ENCODE measurements at places on chromosomes 13 and 19.
A peak's percentile ranks its signal among the peaks of the same experiment; 100 is the strongest.

- DNase-seq, result no peak
These were observed 2.4 kb downstream of the TICAM1 start for GRCh38 chr19:4829001-4829712.

DNA sequence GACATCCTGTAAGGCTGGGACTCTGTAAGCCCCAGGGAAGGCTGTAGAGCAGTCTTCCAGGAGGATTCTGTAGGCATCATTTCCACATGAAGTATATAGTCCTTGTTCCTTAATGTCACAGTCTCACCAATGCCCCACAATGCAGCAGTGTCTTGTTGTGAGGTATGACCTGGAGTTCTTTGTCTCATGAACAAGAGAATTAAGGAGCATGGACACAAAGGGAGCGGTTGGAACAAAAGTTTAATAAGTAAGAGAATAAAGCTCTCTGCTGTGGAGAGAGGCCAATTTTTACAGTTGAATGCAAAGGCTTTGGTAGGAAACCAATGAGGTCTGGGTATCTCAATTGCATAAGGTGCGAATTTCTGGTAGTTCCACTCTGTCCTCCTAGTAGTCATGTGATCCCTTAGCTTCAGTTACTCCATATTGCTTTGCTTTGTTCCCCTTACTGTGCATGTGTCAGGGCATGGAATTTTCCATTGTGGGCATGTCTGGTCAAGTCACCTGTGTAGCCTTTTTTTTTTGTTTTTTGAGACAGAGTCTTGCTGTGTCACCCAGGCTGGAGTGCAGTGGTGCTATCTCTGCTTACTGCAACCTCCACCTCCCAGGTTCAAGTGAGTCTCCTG lies 124.3 kb upstream of the TMTC4 start:
- DNase-seq, result no peak

- DNase-seq, result no peak
These were observed 7.0 kb upstream of the TLE6 start for GRCh38 chr19:2970201-2970835.

GRCh38 chr19:10152100-10152499 lies 32.4 kb upstream of the EIF3G start:
- DNase-seq, result no peak

GRCh38 chr19:10004617-10005016 lies 5.7 kb downstream of the COL5A3 start:
- DNase-seq, result no peak

- DNase-seq, result no peak
These were observed 414.9 kb downstream of the COG6 start for GRCh38 chr13:40070357-40070756.

DNA sequence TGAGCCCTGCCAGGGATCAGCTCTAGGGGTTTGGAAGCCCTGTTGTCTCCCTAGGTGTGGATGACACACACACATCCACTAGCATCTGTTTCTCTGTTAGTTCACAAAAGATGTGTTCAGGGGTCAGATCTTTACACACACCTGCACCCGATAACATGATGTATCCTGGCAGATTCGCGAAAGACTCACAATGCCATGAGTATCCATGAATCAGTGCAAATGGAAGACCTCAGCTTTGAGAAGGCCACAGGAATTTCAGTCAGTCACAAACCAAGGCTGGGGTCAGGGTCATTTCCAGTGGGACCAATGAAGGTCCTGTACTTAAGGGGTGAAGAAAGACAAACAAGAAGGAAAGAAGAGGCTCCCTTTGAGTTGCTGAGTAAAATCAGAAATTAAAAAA lies 898.2 kb downstream of the UQCRFS1 start:
- no peak for DNase-seq

DNA sequence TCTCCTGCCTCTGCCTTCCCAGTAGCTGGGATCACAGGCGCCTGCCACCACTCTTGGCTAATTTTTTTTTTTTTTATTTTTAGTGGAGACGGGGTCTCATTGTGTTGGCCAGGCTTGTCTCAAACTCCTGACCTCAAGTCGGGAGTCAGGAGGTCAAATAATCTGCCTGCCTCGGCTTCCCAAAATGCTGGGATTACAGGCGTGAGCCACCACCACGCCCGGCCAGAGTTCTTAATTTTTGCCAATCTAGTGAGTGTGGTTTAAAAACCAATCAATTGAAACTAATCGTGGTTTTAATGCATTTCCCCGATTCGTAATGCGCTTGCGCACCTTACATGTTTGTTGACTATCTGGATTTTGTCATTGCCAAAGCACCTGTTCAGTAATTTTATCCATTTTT lies 37.0 kb downstream of the SKA3 start:
- DNase-seq, result no peak

GRCh38 chr19:42067315-42067888 lies 2.6 kb downstream of the GRIK5 start:
- no peak for DNase-seq

DNA sequence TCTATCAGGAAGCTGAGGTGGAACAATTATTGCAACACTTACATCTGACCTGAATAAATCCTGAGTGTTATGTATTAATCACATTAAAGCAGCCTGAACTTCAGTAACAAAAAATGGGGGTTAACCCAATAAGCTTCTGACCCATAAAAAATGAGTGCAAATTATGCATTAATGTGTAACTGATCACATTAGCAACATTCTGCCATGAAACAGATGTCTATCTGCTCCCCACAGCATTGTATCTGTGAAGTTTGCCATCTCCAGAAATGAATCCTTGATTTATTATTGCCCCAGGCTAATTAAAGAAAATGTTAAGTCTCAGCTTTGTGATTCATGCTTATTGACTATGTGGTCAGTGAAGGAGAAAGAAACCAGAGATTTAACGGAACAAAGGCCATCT lies 304.9 kb downstream of the PCDH20 start:
- no peak for DNase-seq

GRCh38 chr13:30004204-30004603 lies 153.8 kb upstream of the UBL3 start:
- no peak for DNase-seq

- no peak for DNase-seq
These were observed 5.3 kb downstream of the CARM1 start for GRCh38 chr19:10876459-10877240.

DNA sequence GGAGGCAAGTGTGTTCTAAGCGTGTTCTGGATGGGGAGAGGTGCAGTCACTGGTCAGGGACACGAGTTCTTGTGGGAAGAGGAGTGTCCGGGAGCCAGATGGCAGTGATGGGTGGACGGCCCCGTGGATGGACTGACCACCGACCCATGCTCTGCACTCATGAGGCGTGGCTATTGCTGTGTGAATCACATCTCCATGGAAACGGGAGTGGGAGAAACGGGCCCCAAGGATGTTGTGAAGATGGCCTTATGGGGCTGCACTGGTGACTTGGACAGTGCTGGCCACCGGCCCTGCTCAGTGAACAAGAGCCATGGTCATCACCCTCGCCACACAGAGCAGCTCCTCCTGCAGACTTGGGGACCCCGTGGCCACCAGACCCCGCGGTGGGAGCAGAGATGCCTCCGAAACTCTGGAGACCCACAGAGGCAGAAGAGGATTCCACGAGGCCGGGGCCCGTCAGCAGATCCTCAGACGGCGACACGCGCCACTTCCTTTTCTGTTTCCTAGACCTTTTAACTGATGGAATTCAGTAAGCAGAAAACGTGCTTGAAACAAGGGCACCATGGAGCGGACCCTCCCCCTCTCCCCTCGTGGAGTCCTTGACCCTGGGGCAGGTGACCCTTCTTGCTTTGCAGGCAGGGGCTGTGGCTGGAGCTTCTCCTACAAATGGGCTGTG lies 47.5 kb downstream of the GAS6 start:
- no peak for DNase-seq

GRCh38 chr13:37429976-37430375 lies 168.6 kb downstream of the POSTN start:
- no peak for DNase-seq

- DNase-seq, result no peak
These were observed 70.0 kb downstream of the ATP11A start for GRCh38 chr13:112759827-112760226.

DNA sequence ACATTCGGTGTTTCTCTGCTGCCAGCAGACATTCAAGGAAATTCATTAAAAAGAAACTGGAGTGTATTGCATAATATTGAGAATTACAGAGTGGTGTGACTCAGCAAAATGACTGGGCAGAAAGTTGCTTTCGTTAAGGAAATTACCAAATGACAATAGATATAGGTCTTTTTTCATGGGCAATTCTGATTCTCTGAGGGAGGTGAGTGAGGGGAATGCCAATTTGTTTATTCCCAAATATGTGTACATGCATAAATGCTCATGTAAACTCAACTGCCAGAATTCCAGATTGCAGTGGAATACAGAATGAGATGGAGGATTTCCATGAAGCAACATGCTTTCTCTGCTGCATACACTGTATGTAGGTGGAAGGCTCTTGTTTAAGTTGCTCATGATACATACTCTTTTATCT lies 1730.1 kb downstream of the SLITRK5 start:
- DNase-seq, result peak; percentile 3

DNA sequence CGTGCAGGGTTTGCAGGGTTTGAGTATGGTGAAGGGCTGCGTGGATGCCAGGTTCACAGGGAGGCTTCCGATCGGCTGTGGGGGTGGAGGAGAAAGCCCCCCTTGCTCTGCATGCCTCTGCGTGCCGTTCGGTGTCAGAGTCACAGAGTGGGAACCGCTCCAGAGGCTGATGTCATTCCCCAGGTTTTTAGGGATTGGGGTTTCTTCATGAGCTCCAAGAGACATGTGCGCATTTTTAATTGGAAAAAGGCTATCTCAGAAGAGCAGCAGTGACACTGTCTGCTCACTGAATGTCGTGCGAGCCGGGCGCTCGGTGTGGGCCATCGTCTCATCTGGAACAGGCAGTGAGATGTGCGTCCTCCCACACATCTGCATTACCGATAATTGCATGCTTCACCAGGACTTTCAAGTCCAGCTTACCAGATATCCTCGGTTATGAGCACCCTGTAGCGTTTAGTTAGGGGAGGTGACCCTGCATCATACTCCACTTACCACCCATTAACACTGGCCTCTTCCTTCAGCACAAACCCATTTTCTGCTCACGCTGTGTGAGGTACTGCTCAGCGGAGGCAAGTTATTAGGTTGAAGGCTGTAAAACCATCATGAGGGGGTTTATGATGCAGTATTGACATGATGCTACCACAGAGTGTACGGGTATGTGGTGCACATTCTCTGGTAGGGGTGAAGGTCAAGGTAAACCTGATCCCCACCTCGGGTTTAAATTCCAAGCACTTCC lies 1.7 kb downstream of the MCF2L start:
- no peak for DNase-seq

- DNase-seq, result no peak
These were observed 27.2 kb downstream of the ADPRHL1 start for GRCh38 chr13:113425941-113426590.

- peak; percentile 77 for DNase-seq
These were observed 103.1 kb downstream of the TNFRSF19 start for GRCh38 chr13:23673354-23673753.

DNA sequence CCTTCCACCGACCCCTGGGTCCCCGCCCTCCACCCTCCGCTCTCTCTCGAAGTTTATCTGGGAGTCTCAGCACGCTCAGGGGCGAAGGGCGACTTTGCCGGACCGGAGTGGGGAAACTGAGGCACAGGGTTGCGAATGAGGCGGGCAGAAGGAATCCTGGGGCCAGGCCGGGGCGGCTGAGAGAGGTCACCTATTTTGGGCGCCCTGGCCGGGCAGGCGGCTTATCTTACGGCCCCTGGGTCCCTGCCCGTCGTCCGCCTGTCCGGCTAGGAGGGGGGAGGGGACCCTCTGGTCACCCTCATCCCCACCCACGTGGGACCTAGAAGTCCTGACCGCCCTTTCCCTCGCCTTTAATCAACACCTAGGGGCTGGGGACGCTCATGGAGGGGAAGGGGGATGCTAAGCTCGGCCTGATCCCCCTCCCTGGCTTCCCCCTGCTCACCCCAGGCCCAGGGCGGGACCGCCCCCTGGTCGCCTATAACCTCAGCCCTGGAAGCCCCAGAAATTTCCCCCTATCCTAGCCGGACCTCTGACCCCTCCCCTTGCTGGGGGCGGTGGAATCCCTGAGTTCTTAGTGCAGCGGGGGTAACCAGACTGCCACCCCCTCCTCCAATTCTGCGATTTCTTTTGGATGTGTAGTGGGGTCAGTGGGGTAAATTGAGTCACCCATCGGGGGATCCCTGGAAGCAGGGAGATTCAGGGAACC lies 556 bp downstream of the TRIP10 start:
- DNase-seq, result no peak

DNA sequence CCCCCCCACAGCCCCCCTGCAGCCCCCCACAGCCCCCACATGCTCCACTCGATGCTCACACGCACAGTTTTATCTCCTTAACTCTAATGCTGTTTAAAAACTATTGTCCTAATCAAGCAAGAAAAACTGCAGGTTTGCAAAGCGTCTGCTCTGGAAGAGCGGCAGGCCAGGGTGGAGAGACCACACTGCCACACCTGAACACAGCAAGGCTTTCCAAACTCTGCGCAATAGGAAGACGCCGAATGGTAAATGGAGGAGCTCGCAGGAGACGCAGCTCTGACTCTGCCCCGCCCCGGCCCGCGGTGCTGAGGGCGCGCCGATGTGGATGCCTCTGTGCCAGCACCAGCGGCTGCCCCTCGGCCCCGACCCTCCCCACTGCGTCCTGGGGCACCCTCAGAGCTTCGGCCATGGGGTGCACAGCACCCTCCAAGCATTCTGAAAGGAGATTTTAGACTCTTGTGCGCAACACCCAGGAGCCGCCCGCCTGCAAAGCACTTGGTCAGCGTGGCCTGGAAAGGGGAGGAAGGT lies 32.4 kb downstream of the RASA3 start:
- DNase-seq, result no peak

DNA sequence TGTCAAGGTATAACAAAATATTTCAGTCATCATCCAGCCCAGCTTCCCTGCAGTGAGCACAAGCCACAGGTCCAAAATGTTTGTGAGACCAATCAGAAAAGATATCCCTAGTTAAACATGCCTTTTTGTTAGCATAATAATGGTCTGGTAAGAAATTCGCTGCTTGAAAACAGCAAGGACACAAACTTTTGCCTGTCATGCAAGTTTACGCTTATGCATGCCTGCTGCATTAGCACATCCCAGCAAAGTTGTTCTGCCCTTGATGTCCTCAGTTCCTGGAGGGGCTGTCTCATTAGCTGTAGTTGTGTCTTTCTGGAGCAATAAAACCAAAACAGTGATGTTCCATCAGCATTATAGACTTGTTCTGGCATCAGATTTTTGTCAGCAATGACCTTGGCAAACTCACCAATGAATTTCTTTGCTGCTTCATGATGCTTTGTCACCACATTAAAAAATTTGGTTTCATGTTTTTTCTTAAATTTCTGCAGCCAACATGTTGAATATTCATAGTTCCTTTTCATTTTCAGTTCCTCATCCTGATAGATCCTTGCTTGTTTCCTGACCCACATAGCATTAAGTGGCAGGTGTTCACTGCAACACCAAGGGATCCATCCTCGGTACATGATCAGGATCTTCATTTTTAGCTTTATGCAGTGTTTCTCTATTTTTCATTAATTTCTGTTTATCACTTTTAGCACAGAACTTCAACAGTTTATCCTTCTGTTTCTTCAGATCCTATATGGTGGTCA lies 72.0 kb upstream of the GPR183 start:
- no peak for DNase-seq

GRCh38 chr19:34428549-34429285 lies 536 bp downstream of the UBA2 start:
- peak; percentile 25 for DNase-seq

All from pons (tissue), 1 donor.